ENCODE measurements at places on chromosomes 1 and 21. TPM values are rescaled to one million over a fixed set of nuclear protein-coding genes. Genes with fewer than 3 reads are reported as not detected.

Gene ZNF687
- 22.0 TPM for total RNA-seq

Gene LRRC38
- total RNA-seq: not detected

Gene DIO1
- total RNA-seq: not detected

Gene SPRTN
- total RNA-seq: 15.8 TPM

Gene UBXN10
- total RNA-seq: 0.46 TPM

Gene MLLT11
- 2.9 TPM for total RNA-seq

Gene AMY1C
- total RNA-seq: not detected

Gene FAM167B
- 25.4 TPM for total RNA-seq

Gene PKN2
- 39.2 TPM for total RNA-seq

Gene PDC
- not detected for total RNA-seq

Gene SHE
- total RNA-seq: 0.36 TPM

Gene ZNF648
- total RNA-seq: not detected
